ENCODE measurements at places on chromosomes 16 and 17.

DNA sequence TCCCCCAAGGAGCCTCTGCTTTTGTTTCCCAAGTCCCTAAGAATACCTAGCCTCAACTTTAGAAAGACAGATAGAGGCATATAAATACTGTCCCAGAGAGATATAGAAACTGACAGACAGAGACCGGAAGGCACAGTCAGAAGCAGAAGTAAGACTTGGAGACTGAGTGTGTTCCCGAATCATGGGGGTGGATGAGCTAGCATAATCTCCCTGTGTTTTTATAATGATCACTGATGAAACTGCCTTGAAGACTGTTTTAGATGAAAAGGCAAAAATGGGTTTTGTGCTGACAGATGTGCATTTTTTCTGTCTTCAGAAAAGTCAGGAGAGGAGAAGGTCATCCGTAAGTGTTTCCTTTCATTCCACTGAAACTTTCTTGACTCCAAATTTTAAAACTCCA, 8.3 kb upstream of the PSMD3 start:
- DNase-seq, result peak; percentile 38

- no peak for DNase-seq
Observed at GRCh38 chr16:65783709-65784474, 582.6 kb upstream of the CDH5 start.

DNA sequence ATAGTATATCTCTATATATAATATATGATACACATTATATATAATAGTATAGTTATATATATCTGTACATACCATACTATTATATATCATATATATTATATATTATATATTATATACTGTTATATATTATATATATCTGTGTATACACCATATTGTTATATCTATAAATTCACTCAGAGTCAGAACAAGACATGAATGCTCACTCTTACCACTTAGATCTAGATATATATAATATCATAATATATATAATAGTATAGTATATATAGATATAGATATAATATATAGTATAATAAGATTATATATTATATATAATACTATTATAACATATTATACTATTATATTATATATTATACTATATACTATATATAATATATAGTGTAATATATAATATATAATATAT, 9.3 kb downstream of the ACSM2B start:
- DNase-seq, result no peak

- no peak for DNase-seq
Observed at GRCh38 chr16:52545222-52545897, 1.6 kb downstream of the TOX3 start.

DNA sequence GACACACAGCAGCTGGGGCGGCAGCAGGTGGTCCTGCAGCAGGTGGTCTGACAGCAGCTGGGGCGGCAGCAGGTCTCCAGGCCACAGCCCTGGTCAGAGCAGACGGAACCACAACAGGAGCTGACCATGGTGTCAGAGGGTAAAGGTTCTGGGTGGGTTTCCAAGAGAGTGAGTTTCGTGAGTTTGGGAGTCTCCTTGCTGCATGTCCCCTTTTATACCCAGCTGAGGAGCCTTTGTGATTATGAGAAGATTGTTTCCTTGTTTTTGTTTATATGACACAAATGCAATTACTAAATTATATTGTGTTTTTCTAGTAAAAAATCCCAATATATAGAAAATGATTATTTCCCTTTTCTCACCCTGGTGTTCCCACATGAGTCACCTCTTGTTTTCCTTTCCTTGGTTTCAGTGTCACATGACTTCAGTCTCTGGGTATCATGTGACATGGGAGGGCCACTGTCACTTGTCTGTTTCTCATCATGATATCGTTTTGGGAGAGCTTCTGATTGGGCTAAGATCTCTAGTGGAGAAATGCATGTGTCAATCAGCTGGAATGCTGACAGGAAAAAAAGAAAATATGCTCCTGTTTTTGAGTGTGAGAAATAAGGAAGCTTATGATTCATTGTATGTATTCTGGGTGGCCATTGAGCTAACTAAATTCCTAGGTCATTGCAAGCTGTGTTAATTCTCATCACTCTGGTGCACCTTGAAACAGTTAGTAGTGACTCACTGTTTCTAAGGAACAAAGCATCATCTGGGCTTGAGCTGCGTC, at the start of gene KRTAP4-6:
TSS of gene KRTAP4-6 (minus strand) at position 185 of the 772 bp plus-strand sequence. CDS start at position 128, 57 bp downstream.
- peak; percentile 91 for DNase-seq

- no peak for DNase-seq
Observed at GRCh38 chr16:55915096-55915827, 40.1 kb upstream of the CES5A start.

DNA sequence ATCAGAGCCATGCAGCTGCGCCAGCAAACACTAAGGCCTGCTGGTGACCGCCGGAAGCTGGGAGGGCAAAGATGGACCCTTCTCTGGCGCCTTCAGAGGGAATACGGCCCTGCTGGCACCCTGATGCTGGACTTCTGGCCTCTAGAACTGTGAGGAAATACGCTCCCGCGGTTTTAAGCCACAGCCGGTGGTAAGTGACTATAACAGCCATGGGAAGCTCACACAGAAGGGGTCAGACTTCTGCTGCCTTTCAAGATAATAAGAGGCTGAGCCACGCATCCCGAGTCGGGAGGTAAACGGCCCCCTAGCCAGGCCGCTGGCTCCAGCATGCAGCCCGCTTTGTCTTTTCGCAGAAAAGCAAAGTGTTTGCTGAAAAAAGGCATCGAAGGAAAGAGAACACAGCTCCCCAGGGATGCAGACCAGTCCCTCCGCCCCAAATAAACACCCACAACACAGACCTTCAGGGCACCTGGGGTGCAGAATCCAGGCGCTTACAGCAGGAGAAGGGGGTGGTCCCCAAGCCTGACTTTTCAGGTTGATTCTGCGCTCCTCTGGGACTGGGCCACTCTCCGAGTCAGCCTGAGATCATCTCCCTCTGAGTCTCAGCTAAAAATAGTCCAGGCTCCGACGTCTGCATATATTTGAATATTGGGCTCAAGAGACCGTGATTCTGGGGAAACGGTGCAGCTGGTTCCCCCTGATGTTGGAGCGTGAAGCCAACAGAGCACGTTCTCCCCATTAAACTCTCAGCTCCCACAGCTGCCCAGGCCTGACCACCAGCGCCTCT, 89.7 kb downstream of the MGAT5B start:
- peak; percentile 5 for DNase-seq

DNA sequence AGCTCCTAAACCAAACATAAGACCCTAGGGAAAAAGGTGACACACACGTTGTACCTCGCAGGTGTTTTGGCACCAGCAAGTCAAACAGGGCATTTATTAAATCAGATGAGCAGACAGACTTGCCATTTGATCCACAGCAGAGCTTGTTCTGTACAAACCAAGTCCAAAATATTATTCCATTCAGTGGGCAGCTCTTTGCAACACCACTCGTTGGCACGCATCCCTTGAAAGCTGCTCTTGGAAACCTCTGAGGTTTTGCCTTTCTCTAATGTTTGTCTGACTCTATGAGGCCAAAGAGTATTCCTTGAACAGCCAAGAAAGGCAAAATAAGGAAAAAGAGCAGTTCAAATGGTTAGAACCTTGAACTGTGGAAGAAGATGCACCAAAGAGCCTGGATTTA, 12.7 kb downstream of the TMEM100 start:
- no peak for DNase-seq

DNA sequence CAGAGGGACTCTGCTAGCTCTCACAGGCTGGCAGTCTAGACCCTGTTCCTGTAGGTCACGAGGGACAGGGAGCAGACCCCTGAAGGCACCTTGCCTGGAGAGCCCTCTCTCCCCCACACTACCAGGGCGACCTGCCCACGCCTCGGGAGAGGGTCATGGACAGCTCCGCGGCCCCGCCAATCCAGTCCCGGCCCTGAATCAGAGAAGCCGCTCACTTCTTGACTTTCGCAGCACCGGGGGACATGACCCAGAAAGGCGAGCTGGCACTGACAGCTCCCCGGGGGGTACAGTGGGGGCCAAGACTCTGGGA, 5.1 kb downstream of the KIFC3 start:
- no peak for DNase-seq

GRCh38 chr16:80265624-80266306, 275.0 kb upstream of the DYNLRB2 start:
- peak; percentile 4 for DNase-seq

GRCh38 chr16:54165912-54166865, 120.4 kb downstream of the IRX3 start:
- DNase-seq, result no peak

DNA sequence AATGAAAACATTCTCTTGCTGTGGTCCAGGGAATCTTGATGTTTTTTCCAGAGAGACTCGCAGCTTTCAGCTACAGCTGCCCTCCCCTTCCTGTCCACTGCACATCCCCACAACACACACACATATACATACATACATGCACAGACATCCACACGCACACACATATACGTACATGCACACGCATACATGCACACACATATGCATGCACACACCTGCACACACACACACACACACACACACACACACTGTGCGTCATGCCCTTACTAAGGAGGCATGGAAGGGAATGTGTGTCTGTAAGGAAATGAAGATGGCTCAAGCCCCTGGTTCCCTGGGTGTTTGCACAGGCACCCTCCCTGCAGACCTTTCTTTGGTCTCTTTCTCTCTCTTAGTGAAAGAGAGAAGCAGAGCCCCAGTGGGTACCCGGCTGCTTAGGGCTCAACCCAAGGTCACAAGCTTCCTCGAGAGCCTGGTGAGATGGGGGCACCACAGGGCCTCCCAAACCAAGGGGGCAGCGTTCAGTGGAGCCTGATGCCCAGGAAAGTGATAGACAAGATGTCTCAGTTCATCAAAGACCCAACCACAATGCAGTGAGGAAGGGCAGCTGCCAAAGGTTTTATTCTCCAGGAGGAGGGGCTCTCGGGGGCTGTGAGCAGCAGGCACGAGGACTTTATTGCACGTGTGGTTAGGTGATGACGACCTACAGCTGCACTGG, 33.3 kb downstream of the TNFRSF13B start:
- DNase-seq, result no peak

DNA sequence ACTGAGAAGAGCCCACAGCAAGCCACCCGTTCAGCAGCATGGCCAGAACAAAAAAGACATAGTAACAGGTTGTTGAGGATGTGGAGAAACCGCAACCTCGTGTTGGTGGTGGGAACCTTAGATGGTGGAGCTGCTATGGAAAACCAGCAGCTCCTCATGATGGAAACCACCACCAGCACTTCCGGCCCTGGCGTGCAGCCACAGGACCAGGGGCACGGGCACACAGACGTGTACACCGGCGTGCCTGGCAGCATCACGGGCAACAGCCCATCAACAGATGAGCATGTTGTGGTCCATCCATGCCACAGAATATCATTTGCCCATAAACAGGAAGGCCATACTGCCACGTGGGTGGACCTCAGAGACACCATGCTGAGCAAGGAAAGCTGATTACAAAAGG, 11.9 kb downstream of the CTU2 start:
- no peak for DNase-seq

DNA sequence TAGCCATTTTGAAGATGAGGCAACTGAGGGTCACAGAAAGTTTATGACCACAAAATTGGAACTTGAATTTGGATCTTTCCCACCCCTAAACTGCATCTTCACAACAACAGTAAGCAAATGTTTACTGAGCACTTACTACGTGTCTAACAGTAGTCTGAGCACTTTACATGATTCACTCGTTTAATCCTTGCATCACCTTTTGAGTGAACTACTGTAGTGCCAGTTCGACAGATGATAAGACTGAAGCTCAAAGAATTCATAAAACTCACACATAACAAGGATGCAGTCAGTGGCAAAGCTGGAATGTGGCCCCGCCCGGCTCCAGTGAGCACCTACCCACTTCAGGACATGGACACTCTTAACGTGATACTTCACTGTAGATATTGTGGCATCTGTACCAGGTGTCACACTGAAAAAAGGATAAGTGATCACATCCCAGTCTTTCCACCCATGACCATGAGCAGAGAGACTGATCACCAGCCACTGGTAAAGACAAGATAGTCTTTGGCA, 36.0 kb upstream of the HLF start:
- DNase-seq, result no peak

DNA sequence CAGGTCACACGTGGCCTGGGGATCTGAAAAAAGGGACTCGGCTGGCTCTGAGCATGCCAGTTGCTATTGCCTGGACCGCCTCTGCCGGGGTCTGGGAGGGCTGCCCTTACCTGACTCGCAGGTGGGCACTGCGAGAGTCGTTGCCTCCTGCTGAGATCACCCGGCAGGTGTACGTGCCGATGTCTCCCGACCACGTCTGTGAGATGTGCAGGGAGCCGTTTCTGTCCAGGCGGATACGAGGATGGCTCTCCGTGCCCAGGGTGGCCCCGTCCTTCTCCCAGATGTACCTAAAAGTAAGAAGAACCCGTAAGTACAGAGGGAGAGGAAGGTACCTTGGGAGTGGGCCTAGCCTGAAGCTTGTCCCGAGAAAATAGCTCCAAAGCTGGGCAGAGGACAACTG, 112.0 kb upstream of the CDC42EP4 start:
- no peak for DNase-seq

- DNase-seq, result no peak
Observed at GRCh38 chr16:85301231-85301630, 189.0 kb upstream of the CIBAR2 start.

- peak; percentile 94 for DNase-seq
Observed at GRCh38 chr16:67277999-67278772, 1.1 kb upstream of the PLEKHG4 start.

DNA sequence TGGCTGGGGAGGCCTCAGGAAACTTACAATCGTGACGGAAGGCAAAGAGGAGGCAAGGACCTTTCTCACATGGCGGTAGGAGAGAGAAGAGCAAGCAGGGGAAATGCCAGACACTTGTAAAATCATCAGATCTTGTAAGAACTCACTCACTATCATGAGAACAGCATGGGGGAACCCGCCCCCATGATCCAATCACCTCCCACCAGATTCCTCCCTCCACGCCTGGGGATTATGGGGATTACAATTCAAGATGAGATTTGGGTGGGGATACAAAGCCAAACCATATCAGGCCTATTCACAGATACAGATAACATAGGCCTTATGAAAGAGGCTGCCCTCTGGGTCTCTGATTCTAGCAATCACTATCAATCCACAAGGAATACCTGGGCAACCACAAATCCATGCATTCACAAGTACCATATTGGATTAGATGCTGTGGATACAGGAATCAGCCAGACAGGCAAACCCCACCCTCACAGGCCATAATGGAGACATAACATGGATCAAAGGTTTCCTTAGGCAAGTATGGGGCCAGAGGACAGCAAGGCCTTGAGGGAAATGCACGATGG, 284.9 kb downstream of the SOX9 start:
- no peak for DNase-seq

DNA sequence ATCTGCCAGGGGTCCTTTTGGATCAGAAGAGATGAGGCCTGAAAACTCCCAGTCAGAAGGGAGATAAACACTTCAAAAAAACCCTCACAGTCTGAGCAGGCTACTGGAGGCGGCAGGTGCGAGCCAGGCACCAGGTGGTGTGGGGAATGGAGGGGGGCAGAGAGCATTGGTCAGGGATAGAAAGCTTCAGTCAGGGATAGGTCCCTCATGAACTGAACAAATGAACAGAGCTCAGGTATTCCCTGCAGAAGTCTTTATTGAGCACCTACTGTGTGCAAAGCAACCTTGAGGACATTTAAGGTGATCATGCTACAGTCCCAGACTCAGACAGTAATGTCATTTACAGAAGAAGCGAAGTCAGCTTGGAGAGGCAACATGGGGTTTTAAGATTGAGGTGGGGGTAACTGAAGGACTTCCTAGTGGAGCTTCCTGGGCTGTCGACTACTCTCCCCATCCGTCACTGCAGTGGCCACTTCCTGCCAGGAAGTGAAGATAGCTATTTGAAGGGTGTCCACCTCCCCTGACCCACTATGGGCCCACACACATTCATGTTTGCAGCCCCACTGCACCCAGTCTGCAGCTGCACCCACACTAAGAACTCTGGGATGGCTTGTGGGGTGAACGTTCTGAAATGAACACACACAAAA, 3.2 kb downstream of the KIFC3 start:
- DNase-seq, result no peak

- peak; percentile 36 for DNase-seq
Observed at GRCh38 chr16:79897453-79898146, 297.1 kb upstream of the MAF start.
